ENCODE measurements at places on chromosomes 5 and 9.

DNA sequence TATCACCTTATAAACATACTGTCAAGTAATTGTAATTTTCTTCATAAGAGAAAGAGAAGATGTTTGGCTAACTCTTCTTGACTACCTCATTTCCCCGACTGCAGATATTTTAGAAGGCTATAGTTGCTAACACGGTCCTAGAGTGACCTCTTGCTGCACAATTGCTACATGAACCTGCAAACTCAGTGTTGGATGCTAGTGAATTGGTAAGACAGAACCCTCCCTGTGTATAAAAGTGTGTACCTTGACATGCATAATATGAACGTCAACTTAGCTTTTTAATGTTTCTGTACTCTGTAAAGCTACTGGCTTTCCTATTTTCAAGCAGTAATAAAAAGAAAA, 46.7 kb upstream of the CER1 start:
- peak; percentile 10 for DNase-seq
- no peak overlapping the region for H3K4me3 ChIP-seq
- H3K27me3 ChIP-seq: peaks cover 36% of the 10 kb centered on the region
- no peak overlapping the region for H3K27ac ChIP-seq

DNA sequence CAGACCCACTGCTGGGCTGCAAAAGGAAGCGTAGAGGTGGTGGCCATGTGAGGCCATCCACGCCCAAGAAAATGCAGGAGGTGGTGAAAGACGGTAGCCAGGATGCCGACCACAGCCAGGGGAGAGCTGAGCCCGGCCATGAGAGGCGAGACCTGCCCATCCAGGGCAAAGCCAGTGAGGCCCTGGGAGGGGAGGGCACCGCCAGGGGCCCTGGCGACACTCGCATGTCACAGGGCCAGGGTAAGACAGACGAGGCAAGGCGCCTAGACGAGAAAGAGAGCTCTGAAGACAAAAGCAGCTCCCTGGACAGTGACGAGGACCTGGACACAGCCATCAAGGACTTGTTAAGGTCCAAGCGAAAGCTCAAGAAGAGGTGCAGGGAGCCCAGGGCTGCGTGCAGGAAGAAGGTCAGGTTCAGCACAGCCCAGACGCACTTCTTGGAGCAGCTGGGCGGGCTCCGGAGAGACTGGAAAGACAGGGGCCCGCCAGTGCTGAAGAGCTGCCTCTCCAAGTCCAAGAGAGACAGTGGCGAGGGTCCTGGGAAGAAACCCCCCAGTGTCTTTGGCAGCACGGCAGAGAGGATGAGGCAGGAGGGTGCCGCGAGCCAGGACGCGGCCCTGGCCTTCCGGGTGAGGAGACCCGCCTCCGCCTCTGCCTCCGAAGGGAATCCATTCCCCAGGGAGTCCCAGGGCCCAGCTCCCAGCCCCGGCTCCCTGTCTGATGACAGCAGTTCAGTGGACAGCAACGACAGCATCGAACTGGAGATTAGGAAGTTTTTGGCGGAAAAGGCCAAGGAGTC, 6.9 kb downstream of the PPP1R26 start:
- no peak overlapping the region for H3K27ac ChIP-seq
- no peaks in the 10 kb centered on the region for H3K4me1 ChIP-seq
- no peak overlapping the region for H3K4me3 ChIP-seq
- peaks cover 4% of the 10 kb centered on the region for H3K36me3 ChIP-seq

DNA sequence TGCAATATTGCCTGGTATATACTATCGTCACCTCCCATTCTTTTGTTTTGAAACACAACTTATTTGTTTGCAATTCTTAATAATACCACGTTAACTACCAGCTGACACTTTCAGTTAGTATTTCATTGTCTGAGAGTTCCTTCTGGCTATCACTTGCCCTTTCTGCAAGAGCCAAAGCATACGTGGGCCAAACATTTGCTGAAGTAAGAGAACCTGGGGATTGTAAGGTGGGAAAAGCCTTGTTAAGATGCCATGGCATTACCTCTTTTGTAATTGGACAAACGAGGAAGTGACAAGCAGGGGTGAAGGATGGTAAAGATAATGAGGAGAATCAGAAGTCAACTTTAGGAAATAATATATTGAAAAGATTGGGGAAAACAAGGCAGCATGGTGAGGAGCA, 47.7 kb downstream of the FYB1 start:
- no peaks in the 10 kb centered on the region for H3K4me1 ChIP-seq
- H3K36me3 ChIP-seq: no peaks in the 10 kb centered on the region
- DNase-seq: no peak

DNA sequence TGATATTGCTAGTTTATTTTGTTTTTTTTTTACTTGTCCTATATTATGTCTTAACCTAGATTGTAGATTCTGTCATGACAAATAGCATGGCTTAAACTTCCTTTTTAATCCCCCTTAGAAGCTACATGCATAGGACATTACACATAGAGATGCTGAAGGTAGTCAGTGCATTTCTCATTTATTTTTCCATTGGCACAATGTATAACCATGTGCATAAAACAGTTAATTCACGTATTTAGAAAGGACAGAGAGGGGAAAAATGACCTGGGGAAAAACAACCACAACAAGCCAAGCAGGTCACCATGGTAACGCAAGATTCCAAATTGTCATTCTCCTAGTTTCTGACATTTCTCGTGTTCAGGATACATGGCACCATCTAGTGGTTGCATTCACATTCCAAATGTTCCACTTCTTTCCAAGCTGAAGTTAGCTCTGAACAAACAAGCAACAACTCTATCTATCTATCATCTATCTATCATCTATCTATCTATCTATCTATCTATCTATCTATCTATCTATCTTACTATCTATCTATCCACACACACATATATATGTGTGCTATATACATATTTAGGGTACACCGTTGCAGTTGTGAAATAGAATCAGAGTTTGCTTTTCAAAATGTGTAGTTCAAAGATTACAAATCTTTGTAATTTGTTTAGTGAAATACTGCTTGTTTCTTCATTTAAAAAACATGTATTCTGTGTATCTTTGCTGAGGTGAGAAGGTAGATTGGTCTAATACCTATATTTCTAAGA, 487.2 kb upstream of the ST8SIA4 start:
- H3K27me3 ChIP-seq: no peaks in the 10 kb centered on the region
- H3K27ac ChIP-seq: no peak overlapping the region
- H3K36me3 ChIP-seq: no peaks in the 10 kb centered on the region
- no peak overlapping the region for H3K4me3 ChIP-seq
- DNase-seq: peak; percentile 57

- H3K27me3 ChIP-seq: no peaks in the 10 kb centered on the region
- peak; percentile 41 for DNase-seq
- H3K4me3 ChIP-seq: no peak overlapping the region
- no peaks in the 10 kb centered on the region for H3K36me3 ChIP-seq
Observed at GRCh38 chr5:7745882-7746610, 104.9 kb downstream of the CFAP90 start.

DNA sequence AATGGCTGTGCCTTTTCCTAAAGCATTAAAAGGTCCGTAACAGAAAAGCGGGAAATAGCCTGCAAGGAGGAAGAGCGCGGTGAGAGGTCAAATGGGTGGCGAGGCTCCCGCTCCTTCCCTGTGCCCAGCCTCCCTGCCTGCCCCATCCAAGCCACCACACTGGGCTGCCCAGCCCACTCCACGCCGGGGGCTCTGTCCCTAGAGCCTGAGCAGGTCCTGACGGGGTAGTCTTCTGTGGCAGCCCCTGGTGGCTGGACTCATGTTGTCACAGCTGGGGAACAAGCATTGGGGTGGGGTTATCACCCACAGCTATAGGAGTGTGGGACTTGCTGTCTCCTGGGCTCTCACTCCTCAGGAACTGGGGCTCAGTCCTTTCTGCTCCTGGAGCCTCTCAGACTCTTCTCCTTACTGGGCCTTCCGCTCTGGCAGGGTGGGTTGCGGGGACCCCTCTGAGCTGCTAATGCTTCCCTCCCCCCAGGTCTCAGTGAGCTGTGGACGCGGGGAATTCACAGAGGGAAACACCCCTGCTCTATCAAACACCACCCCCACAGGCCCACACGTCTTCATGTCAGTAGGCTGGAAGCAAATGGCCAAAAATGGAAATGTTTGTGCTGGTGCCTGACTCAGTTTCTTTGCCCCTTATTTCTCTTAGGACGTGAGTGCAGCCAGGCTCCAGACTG, 152.4 kb upstream of the PHYKPL start:
- DNase-seq: no peak
- H3K4me1 ChIP-seq: no peaks in the 10 kb centered on the region
- H3K27ac ChIP-seq: no peak overlapping the region
- H3K27me3 ChIP-seq: peaks cover 23% of the 10 kb centered on the region
- no peak overlapping the region for H3K4me3 ChIP-seq
- H3K36me3 ChIP-seq: no peaks in the 10 kb centered on the region

DNA sequence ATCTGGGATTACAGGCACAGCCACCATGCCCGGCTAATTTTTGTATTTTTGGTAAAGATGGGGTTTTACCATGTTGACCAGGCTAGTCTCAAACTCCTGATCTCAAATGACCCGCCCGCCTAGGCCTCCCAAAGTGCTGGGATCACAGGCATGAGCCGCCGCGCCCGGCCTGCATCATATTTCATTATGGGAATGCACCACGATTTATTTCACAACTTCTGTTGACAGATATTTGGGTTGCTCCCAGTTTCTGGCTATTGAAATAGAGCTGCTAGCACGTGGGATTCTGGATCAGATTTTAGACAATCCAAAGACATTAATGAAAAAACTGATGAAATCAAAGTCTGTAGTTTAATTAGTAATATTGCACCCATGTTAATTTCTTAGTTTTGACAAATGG, 48.4 kb upstream of the FUBP3 start:
- no peak overlapping the region for H3K4me3 ChIP-seq
- H3K36me3 ChIP-seq: no peaks in the 10 kb centered on the region
- no peak overlapping the region for H3K27ac ChIP-seq
- no peaks in the 10 kb centered on the region for H3K27me3 ChIP-seq

DNA sequence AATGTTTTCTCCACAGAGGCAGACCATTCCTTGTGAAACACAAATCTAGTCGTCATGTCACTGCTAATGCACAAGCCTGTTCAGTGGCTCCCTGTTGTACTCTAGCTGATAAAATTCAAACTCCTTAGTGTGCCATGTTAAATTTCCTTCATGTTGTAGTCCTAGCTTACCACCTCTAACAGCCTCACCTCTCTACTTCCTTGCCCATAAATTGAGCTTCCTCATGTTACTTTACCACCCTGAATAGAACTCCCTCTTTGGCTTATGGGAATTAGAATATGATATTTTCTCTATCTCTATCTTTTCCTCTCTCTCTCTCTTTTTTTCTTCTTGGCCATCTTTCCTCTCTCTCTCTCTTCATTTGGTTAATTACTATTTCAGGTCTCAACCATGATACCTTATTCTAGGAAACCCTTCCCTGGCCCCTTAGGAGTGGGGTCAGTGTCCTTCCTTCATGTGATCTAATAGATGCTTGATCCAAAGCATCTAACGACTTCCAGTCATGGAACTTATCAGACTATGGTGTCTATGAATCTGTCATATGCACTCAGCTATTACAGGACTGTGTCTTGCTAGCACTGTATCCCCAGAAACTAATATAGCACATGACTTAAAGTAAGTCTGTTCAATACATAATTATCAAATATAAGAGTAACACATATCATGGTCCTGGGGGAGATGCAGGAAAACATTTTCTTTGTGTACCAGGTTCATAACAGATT, 31.5 kb upstream of the ALDH1A1 start:
- DNase-seq: no peak
- no peaks in the 10 kb centered on the region for H3K4me1 ChIP-seq
- no peaks in the 10 kb centered on the region for H3K36me3 ChIP-seq
- no peak overlapping the region for H3K4me3 ChIP-seq

GRCh38 chr5:181192337-181193046, 12.5 kb downstream of the TRIM7 start:
- no peaks in the 10 kb centered on the region for H3K36me3 ChIP-seq
- H3K27me3 ChIP-seq: no peaks in the 10 kb centered on the region
- no peak for DNase-seq
- peaks cover 41% of the 10 kb centered on the region for H3K4me1 ChIP-seq
- H3K27ac ChIP-seq: peak overlapping the region; percentile 76

GRCh38 chr9:33782395-33783152, 12.8 kb upstream of the PRSS3 start:
- no peaks in the 10 kb centered on the region for H3K36me3 ChIP-seq
- no peaks in the 10 kb centered on the region for H3K27me3 ChIP-seq
- no peak overlapping the region for H3K4me3 ChIP-seq

GRCh38 chr5:74767579-74767913, 497 bp downstream of the NSA2 start:
- peak overlapping the region; percentile 86 for H3K4me3 ChIP-seq
- H3K27me3 ChIP-seq: no peaks in the 10 kb centered on the region
- H3K4me1 ChIP-seq: peaks cover 21% of the 10 kb centered on the region
- peak overlapping the region; percentile 70 for H3K27ac ChIP-seq
- H3K36me3 ChIP-seq: peaks cover 11% of the 10 kb centered on the region
